ENCODE measurements at places on chromosomes 6 and 20.
A peak's percentile ranks its signal among the peaks of the same experiment; 100 is the strongest.

DNA sequence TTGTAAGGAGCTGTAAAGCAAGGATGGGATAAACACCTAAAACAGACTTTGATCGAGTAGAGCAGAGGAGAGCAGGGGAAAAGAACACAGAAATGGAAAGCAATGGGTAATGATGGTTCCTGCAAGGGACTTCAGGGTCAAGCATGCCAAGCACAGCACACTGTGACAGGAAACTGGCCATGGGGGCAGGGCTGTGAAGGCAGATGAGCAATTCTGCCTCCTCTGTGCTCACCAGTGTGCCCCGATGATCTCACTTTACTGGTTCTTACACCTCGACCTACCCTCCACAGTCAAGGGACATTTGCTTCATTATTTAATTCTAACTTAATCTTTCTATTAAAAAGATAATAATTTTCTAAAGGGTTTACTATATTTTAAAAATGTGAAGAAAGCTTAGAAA is 21.6 kb upstream of the MYB start:
- DNase-seq = no peak

GRCh38 chr6:42341221-42341620 is 110.5 kb downstream of the TRERF1 start:
- no peak for DNase-seq

DNA sequence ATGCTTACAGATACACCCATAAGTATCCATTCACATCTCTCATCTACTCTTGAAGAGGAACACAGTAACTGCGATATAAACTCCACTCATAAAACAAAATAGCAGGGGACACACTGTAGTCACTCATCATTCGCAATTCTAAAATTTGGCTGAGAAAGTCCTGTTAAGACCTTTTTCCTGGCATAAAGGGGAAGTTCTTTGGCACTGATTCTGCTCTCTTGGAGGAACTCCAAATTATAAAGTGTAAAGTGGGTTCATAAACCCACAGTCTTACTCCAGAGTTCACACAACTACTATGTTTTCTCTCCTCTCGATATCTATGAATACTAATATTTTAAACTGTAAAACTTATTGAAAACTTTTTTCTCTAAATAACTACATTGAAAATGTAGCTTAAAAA is 80.6 kb downstream of the ADGB start:
- DNase-seq = no peak

- peak; percentile 3 for DNase-seq
Observed at GRCh38 chr6:69705954-69706353, 90.9 kb downstream of the LMBRD1 start.

DNA sequence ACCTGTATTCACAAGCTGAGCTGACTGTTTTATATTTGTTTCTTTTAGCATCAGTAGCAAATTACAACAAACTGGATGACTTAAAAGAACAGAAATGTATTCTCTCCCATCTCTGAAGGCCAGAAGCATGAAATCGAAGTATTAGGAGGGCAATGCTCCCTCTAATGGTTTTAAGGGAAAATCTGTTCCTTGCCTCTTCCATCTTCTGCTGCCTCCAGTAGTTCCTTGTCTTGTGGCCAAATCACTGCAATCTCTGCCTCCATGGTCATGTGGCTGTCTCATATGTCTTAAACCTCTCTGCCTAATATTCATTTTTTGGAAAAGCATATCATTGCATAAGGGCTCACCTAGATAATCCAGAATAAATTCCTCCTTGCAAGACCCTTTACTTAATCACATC is 25.2 kb upstream of the ASCC3 start:
- no peak for DNase-seq

GRCh38 chr6:135449246-135449645 is 48.3 kb downstream of the AHI1 start:
- DNase-seq = no peak

DNA sequence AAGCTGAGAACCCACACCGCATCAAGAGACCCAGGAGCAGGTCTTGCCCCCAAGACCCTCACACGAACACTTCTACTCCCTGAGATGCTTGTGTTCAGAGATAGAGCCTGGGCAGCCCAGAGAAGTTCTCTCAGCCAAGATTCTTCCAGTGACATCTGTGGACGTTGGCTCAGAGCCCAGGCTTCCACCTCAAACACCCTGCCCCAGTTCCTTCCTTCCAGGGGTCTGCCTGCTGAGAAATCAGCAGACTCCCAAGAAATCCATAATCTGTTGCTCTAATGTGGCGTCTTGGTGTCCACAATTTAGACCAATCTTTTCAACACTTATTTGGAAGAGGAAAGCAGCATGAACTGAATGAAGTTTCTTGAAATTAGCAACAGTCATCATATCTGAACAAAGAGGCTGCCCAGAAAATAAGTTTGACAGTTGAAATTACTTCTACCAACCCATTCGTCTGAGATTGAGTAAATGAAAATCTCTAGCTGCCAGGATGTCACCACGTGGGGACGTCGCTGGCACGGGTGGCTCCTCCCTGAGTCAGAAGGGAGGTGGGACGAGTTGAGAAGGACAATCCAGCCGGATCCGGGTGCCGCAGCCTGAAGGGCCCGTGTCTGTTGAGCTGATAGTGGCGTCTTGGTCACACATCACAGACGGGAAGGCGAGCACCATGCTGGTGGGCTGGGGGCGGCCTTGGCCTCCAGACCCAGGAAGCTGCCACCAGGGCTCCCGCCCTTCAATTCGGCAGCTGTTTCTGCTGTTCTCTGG is 400.9 kb downstream of the TAF4 start:
- no peak for DNase-seq

GRCh38 chr6:1894954-1895353 is 285.2 kb downstream of the FOXC1 start:
- no peak for DNase-seq

DNA sequence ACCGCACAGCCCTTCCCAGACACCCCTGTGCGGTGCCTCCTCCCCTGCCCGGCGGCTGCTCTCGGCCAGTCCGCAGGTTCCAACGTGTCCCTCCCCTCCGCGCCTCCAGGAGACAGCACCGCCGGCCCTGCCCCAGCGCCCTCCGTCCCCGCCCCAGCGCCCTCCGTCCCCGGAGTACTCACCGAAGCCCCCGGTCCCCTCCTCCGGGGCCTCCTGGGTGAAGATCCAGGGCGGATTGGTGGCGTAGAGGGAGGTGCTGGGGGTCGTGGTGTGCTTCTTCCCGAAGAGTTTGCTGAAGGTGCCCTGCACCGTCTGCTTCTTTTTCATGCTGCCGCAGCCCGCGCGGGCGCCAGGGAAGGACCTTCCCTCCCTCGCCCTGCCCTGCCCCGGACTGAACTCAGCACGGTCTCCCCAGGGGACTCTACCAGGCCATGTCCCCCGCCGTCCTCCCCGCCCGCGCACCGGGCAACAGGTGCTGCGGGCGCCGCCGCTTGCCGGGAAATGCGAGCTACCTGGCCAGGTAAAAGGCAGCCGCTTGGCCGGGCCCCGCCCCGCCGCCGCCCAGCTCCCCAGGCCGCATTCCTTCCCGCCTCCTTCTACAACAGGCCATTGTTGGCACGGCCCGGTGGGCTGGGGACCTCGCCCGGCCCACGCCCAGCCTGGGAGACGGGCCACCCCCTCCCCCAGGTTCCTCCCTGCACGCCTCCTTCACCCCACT is at the start of gene C6orf132:
Gene C6orf132, minus strand, starts transcription at position 503 of the 718 bp plus-strand sequence. Its CDS starts 176 bp downstream, at position 327.
- DNase-seq = no peak

DNA sequence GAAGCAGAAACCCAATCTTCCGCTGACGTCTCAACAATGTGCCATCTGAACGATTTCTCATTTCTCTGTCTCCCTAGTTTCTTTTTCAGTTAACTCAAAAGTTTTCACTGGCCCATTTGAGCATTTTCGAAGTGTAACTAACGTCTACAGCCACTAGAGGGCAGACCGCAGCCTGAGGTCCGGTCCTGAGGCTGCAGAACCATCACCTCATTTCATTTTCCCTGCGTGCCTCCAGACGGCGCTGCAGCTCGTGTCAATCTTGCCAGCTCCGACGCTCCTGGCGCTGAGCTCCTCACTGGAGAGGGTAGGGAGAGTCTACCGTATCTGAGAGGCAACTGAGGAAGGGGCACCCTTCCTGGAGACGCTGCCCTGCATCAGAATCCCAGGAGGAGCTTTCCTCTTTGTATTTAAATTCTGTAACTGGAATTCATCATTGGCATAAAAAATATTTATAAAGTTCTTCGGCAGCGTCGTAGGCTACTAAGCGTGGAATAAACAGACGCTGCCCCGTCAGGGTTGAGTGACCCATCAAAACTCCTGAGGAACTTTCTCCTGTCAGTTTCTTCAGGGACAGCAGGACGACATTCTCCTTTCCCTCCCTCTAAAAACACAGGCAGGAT is 28.5 kb upstream of the DTNBP1 start:
- DNase-seq = peak; percentile 90

- DNase-seq = peak; percentile 97
Observed at GRCh38 chr20:50958615-50959542, at the start of gene MOCS3. Gene MOCS3 (plus strand): TSS chr20:50958818. CDS start chr20:50958843, 25 bp downstream.

- DNase-seq = no peak
Observed at GRCh38 chr6:160134779-160135547, 13.3 kb downstream of the SLC22A1 start.

Data from erythroblast (primary cell).